ENCODE measurements at places on chromosomes 2 and 18.

- DNase-seq, result no peak
Observed at GRCh38 chr2:26642429-26642828, 1.3 kb upstream of the CIB4 start.

DNA sequence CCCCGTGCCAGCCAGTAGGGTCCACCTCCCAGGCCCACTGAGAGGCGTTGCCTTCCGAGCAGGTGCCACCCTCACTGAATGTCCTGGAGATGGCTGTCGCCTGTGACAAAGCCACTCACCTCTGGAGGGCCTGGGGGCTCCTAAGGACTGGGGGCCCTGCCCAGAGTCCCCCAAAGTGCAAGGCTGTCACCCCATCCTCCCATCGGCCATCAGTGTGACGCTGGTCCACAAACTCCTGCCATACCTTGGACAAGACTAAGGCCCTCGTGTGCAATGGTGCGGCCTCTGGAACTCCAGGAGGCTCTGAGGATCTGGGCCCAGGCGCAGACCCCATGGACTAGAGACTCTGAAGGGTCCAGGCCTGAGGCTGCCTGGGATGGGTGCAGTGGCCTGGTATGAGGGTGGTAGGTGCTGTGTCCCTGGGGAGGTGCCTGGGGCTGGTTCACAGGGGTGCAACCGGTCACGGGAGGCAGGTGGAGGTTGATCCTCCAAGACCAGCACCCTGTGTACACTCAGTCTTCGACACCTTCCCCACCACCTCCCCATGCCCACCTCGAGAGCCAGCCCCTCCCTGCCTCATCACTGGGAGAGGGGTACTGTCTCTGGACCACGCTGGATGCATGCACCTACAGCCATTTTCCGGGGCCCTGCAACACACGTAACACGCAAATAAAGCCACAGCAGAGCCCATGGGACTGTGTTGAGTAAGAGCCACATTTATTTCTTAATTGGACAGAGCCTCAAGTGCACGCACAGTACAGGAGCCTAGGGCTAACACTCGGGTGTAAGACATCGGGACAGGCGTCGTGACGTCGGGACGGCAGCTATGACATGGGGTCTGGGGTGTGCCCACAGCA, 21.6 kb downstream of the AQP12A start:
- DNase-seq, result no peak

- DNase-seq, result no peak
Observed at GRCh38 chr2:179543361-179543901, 278.8 kb upstream of the SESTD1 start.

DNA sequence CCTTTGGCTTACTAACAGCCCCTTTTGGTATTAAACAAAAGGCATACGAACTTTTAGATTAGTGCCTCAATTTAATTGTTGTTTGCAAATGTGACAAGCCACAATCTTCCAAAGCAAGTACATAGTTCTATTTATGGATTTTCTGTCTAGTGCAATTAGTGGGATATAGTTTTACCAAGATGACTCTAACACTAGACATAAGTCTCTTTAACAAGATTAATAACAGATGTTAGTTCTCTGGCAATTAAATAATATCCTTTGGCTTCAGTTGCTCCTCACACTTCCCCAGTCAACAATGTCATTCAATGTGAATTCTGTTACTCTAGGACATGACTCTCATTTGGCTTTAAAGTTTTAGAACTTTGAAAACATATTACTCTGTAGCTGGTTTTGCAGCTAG, 16.7 kb upstream of the MC4R start:
- no peak for DNase-seq

- no peak for DNase-seq
Observed at GRCh38 chr2:55092439-55092838, 42.2 kb upstream of the RTN4 start.

DNA sequence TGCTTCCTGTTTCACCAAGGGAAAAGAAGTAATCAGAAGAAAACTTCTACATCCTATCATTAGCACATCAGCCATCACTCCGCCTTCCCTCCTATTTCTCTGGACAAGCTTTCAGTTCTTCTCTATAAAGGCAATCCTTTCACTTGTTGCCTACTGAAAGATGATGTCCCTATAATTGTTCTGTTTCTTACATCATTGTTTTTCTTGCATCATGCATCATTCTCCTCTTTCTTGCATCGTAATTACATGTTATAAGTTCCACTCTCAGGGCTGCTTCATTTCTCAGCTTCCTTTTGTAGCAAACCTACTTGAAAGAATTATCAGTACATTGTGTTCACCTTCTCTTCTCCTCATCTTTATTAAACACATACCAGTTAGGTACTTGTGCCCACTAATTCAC, 7.2 kb downstream of the SLC30A6 start:
- no peak for DNase-seq

GRCh38 chr2:202072226-202072625, 829 bp upstream of the KIAA2012 start:
- DNase-seq, result no peak

GRCh38 chr18:63588909-63589308, 1.8 kb downstream of the SERPINB13 start:
- no peak for DNase-seq

- no peak for DNase-seq
Observed at GRCh38 chr18:22433956-22434355, 16.2 kb upstream of the CTAGE1 start.

- DNase-seq, result peak; percentile 44
Observed at GRCh38 chr2:18991177-18992168, 366.9 kb downstream of the OSR1 start.

DNA sequence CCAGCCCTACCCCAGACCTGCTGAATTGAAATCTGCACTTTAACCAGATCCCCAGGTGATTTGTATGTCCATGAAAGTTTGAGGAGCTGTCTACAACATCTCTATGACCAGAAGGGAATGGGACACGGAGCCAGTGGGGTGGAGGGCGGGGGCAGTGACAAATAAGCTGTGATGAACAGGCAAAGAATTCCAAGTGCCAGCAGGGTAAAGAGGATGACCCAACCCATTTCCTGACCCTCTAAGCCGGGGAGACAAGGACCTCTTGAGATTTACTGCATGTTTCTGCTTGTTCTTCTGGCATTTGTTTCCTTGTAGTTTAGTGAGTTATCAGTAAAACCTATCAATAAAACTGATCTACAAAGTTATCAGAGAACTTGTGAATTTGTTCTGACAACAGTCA, 8.7 kb downstream of the TET3 start:
- DNase-seq, result no peak

GRCh38 chr18:23927821-23928746, 86.5 kb upstream of the TTC39C start:
- no peak for DNase-seq

GRCh38 chr2:23411752-23412431, 26.9 kb downstream of the KLHL29 start:
- DNase-seq, result peak; percentile 31

- no peak for DNase-seq
Observed at GRCh38 chr2:218386505-218387368, 4.7 kb downstream of the SLC11A1 start.

DNA sequence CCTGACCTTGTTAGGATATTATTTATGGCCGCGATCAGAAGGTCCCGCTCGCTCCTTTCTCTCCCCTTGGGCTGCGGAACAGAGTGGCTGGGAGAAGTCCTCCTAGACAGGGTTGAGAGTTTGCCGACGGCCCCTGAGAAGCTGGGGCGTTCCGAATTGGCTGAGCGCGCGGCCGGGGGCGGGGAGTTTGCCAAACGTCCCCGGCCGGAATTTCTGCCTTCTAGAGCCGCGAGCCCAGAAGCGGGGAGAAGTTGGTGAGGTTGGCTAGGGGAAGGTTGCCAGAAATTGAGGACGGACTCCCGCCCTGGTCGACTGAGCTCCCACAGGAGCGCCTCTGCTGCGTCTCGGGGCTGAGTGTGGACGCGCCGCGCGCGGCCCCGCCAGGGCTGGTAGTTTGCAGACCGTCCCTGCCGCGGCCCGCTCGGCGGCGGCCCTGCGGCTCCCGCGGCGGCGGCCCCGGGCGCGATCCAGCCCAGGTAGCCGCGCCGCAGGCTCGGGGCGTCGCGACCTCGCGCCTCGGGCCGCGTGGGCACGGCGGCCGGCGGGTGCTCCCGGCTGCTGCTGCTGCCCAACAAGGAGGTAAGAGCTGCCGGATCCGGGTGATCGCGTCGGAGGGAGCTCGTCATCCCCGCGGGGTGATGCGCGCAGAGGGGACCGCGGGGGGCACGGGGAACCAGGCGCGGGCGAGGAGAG, 134.0 kb upstream of the MGAT5 start:
- peak; percentile 89 for DNase-seq
